ENCODE measurements at places on chromosomes 3 and 15. TPM values are rescaled to one million over a fixed set of nuclear protein-coding genes. Genes with fewer than 3 reads are reported as not detected.

DNA sequence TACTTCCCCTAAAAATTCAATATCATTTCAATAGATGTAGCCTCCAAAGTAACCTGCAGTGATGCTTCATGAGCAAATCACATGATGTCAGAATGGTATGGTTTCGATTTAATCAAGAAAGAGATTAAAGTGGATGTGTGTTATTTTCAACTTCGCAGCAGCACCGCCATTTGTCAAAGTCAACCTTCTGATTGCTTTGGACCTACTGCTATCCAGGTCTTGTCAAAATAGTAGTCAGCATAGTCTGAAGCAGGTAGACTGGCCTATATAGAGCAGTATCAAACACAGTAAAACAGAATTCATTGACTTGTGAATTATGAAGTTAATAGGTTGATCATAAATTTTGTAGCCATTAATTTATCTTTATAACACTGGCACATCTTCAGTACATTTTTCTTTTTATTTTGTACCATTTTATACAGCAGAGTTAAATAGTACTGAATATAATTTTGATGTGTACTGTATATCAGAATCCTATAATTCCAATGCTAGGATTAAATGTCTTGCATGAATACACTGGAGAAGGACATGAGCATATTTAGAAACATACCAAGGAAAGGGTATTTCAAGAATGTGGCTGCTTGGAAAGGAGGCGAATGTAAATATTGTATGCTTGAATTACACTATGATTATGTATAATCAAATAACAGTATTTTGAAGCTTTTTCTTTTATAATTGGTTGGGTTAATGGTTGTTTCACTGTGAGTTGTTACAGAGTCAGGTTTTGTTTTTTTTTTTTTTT lies 79.6 kb downstream of the CDIN1 start:
- no peaks in the 10 kb centered on the region for H3K4me1 ChIP-seq
- peaks cover 13% of the 10 kb centered on the region for H3K36me3 ChIP-seq
- no peak for DNase-seq
- H3K4me3 ChIP-seq, result no peak overlapping the region
- no peak overlapping the region for H3K27ac ChIP-seq
- H3K27me3 ChIP-seq, result no peaks in the 10 kb centered on the region

- H3K36me3 ChIP-seq, result no peaks in the 10 kb centered on the region
- H3K27me3 ChIP-seq, result peaks cover 2% of the 10 kb centered on the region
- peaks cover 5% of the 10 kb centered on the region for H3K4me1 ChIP-seq
- H3K4me3 ChIP-seq, result no peak overlapping the region
These were observed 13.3 kb downstream of the SH2D7 start for GRCh38 chr15:78105476-78106241.

- no peak overlapping the region for H3K4me3 ChIP-seq
- no peak for DNase-seq
- no peak overlapping the region for H3K27ac ChIP-seq
These were observed 1.5 kb upstream of the DMXL2 start for GRCh38 chr15:51624022-51624421.

RTP3 gene
- not detected for total RNA-seq

PRRT3 gene
- total RNA-seq, result 8.9 TPM

CHRFAM7A gene
- 3.9 TPM for total RNA-seq
